Stimulated activated CD8-positive, alpha-beta memory T cell treated with anti-CD3 and anti-CD28 coated beads, Interleukin-4, amount 100 ng/mL, for 1 hour (primary cell): ENCODE measurements at places on chromosomes 2 and 18.

DNA sequence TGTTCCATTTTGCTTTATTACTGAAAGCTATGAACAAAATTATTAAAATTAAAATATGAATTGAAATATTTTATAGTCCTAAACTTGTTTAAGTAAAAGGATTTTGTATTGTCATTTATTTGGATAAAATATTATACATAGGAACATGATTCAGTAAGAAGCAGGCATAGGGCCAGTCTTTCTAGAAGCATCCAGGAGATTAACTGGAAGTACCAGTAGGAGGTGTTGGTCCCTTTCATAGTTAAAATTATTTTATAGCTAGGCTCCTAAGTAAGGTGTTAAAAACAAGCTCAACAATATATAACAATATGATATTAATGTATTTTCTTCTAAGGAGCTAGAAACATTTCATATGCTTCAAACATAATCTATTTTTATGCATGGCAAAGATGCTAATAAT, 43.7 kb downstream of the FIGN start:
- DNase-seq, result no peak

DNA sequence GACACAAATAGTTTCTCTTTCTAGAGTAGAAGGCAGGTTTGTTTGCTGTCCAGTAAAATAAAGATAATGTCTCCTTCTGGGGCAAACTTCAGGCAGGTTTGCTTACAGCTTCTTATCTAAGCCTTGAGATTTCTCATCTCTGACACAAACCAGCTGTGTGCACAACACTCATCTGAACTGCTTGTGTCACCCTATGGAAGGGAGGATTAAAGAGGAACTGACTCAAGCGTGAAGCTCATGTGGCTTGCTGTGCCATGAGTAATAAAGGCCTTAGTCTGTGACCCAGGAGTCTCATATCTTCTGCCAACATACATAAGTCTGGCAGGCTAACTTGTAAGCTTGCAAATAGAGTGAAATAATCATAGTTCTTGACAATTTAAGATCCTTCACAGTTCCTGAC, 24.2 kb upstream of the CPO start:
- DNase-seq, result no peak

DNA sequence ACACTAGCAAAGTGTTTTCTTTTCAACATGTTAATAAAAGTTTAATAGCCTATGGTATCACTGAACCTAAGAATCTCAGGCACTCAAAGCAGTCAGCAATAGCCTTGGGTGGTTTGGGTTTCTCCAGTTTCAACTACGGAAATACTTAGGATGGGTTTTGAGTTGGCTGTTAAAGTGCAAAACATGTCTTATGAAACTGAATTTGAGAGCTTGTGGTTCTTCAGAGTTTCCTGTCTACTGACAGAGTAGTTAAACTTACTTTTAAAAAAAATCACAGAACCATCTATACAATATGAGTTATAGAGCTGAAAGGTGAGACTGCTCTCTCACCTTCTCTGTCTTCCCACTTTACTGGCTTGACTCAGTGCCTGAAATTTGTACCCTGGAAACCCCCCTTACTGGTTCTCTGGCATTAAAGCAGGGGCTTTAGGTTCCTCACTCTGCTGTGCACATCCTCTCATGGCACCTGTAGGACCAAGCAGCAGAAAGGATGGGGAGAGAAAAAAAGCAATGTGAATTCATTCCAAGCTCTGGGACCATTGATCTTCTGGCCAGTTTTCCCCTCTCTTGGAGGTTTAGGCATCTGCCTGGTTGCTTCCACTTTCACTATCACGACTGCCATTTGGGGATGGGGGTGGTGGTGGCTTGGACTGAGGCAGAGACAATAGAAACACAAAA, 18.1 kb downstream of the CCDC141 start:
- no peak for DNase-seq

GRCh38 chr2:203687165-203687564, 19.3 kb upstream of the CD28 start:
- DNase-seq, result no peak

DNA sequence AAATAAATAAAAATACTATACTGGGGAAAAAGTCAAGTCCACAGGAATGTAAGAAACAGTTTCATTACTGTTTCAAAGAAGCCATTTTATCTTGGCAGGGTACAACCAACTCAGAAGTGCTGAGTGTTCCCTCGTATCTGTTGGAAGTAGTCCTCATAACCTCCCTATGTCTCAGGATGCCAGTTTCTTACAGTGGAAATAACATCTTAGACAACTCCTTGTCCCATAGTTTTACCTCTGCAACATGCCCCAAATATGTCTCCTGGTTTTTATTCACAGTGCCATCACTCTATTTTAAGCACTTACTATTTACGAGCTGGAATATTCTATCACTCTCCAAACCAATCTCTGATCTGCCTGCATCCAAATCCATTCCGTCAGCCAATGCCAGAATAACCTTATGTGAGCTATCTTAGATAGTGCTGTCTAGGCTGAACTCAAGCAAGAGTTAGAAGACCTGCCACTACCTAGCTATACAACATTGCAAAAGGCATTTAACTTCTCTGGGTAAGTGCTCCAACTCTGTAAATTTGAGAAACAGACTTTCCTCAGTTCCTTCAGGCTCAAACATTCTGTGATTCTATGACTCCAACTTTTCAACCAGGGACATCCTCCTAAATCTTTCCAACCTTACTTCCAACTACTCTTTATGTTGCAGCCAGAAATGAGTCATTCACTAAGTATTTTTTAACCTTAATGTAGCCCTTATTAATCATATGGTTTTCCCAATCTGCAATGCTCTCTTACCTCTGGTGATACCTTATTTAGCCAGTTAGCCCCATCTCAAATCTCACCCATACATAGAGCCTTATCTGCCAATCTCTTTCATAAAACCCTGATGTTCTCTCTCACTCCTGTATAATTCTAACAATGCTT, 66.7 kb downstream of the RTN4 start:
- DNase-seq, result no peak

DNA sequence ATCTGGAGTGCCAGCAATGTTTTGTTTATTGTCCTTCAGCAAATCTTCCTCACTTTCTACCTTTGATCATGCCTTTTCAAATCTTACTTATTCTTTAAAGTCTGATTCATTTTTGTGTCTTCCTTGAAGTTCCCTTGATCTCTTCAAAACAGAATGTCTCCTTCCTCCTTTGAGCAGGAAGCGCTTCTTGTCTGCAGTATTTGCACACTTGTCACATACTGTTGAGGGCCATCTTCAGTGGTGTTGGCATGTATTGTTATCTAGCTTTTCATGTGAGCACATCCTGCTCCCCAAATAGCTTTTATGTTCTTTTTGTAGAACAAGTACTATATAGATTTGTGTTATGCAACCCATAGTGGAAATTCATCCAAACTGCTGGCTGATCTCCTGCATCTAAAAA, 5.9 kb upstream of the CERS6 start:
- DNase-seq, result no peak

- DNase-seq, result peak; percentile 96
Observed at GRCh38 chr2:112053917-112054846, 887 bp upstream of the TMEM87B start.

GRCh38 chr2:650343-651310, 26.6 kb downstream of the TMEM18 start:
- DNase-seq, result no peak

GRCh38 chr2:53670331-53670730, 97.3 kb upstream of the CHAC2 start:
- DNase-seq, result no peak

DNA sequence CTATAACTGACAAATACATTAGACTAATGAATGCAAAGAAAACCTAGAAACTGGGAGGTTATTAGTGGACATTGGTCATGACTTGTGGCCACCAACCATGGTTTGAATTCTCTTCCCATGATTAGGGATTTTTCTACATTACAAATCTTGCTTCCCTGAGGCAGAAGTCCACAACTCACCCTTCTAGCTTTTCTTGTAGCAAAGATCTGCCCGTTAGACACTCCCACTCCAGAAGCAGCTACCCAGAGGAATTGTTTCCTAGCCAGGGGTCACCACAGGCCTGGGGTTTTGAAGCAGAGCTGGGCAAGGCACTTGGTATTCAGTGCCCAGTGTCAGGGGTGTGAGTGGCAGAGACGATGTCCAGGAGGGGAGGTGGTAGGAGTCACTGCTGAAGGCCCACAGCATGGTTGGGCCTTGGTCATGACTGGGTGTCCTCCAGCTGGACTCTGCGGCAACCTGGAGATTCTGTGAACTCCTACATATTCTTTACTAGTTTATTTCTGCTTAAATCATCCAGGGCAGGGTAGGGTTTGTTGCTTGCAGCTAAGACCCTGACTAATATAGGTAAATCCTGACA, 54.9 kb downstream of the ACTR2 start:
- no peak for DNase-seq

GRCh38 chr2:152696476-152696875, 20.8 kb downstream of the PRPF40A start:
- no peak for DNase-seq

DNA sequence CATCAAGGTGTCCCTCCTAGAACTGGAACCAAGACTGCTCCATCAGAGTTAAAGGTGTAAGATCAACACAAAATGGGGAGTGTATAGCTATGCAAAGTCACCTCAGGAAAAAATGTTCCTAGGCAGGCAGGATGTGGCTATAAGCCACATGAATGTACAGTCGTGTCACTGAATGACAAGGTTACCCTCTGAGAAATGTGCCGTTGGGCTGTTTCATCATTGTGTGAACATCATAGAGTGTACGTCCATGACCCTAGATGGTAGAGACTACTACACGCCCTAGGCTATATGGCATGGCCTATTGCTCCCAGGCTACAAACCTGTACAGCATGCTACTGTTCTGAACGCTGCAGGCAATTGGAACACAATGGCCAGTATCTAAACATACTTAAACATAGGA, 24.5 kb downstream of the TYMS start:
- DNase-seq, result no peak

- DNase-seq, result no peak
Observed at GRCh38 chr2:45178359-45178758, 169.1 kb upstream of the SIX2 start.

DNA sequence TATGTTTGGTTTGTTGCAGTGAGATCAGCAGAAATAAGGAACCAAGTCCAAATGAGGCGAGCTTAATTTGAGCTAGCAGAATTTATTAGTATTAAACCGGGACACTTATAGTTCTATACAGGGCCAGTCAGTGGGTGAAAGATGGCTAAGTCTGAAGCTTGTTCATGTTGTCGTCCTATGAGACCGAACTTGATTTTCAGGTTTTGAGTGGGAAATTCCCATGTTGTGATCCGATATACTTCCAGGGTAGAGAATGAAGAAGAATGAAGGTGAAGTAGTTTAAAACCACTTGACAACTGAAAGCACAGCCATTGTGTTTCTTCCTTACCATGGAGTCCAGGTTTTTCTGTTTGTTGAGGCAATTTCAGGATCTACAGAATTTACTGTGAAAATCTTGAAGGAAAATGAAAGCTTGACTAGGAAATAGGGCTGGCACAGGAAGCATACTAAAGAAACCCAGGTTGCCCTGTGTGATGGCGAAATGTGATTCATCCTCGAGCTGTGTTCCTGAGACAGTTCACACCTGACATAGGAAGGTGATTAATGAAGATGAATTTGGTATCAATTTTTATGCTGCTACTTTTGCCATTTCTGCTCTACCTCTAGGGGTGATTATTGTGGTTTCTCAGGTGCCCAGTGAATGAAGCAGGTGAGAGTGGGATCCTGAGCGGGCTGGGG, 37.6 kb upstream of the MGAT5 start:
- DNase-seq, result no peak

DNA sequence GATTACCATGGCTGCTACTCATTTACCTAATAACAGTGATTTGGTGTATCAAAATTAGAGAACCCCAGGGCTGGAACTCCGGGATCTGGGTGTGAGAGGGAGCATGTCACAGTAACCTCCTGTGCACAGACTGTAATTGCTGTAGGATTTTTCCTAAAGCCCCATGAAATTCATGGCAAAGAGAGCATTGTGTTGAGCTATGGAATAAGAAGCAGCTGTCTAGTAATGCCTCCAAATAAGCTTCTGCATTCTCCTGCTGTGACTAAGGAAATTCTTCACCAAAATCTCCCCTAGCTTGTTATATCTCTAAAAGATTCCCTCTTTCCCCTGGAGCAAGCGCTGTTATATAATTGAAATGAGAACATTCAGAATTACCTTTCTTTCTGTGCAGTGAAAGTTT, 158.1 kb upstream of the SPATS2L start:
- no peak for DNase-seq

- no peak for DNase-seq
Observed at GRCh38 chr2:118525346-118525745, 322.1 kb downstream of the EN1 start.

DNA sequence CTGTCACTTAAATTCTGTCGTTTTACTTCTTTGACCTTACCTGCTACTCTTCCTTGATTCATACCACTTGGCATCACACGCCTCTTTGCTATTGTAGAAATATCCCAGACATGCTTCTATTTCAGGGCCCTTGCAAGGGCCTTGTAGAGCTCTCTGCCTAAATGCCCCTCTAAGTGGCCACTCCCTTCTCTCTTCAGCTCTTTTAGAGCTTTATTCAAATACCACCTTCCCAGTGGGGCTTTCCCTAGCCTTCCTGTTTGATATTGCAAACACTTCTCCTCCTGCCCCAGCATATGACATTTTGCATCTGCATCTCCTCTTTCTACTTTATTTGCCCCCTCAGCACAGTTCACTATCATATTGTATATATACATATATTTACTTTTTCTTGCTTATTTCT, 54.0 kb downstream of the PELI1 start:
- no peak for DNase-seq

DNA sequence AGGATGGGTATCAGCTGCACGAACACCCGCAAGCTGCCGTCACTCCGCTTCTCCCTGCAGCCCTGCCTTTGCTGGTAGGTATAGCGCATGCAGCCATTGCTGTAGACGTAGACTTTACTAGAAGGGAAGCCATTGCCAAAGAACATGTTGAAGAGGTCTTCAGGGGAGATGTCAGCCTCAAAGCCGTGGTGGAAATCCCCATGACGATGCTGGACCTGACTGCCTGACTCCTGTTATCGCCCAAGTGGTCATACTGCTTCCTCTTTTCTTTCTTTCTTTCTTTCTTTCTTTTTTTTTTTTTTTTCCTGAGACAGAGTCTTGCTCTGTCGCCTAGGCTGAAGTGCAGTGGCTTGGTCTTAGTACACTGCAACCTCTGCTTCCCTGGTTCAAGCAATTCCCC, 68.7 kb upstream of the SPRED2 start:
- DNase-seq, result no peak

GRCh38 chr2:190420801-190421200, 12.6 kb downstream of the MFSD6 start:
- no peak for DNase-seq

- peak; percentile 47 for DNase-seq
Observed at GRCh38 chr18:63317982-63318888, 1.3 kb downstream of the BCL2 start.

DNA sequence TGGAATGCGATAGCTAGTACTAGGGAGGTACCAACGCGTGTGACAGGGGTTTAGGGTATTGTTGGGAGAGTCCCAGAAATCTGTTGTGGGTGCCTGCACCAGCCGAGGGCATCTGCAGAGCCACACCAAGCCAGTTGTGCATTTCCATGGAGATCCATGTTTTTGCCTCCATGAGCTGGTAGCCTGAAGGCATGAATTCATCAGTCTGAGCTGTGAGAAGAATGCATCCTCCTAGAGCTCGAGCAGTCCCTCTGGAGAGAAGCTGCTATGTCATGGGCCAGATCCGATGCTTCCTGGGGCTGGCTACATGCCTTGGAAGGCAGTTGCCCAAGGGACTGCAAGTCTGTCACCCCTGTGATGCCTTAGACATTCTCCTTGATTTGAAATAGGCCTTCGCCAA, 57.9 kb downstream of the LIPG start:
- DNase-seq, result no peak

- DNase-seq, result no peak
Observed at GRCh38 chr2:217338306-217338916, 478.5 kb upstream of the TNP1 start.

- no peak for DNase-seq
Observed at GRCh38 chr2:219462349-219462748, 27.7 kb downstream of the SPEG start.
